ENCODE measurements at places on chromosomes 1 and 21.

GRCh38 chr1:53669621-53670191 is 69.3 kb downstream of the GLIS1 start:
- no peak for DNase-seq

- DNase-seq = no peak
Observed at GRCh38 chr1:9624081-9624480, 27.4 kb upstream of the PIK3CD start.

DNA sequence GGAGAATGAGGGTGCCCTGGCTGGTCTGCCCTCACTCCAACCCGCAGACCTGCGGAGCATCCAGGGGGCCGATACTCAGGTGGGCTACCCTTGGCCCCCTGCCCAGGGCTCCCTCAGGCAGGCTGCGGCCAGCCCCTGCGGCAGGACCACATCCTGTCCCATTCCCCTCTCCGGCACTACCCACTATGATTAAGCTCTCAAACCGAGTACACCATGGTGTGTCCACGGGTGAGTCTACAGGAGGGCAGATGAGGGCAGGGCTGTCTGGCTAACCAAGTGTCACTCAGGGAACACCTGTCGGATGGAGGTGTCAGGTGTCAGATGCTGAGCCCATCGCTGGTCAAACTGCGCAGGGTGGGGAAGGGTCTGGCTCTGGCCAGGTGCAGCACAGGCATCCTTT is 47.2 kb downstream of the SLC66A1 start:
- no peak for DNase-seq

GRCh38 chr1:16026723-16027484 is 5.1 kb downstream of the CLCNKA start:
- no peak for DNase-seq

- no peak for DNase-seq
Observed at GRCh38 chr1:174023440-174023839, 1.3 kb upstream of the RC3H1 start.

GRCh38 chr21:42199868-42200463 is 19.0 kb upstream of the ABCG1 start:
- no peak for DNase-seq

- no peak for DNase-seq
Observed at GRCh38 chr1:57248830-57249229, 175.0 kb downstream of the DAB1 start.

DNA sequence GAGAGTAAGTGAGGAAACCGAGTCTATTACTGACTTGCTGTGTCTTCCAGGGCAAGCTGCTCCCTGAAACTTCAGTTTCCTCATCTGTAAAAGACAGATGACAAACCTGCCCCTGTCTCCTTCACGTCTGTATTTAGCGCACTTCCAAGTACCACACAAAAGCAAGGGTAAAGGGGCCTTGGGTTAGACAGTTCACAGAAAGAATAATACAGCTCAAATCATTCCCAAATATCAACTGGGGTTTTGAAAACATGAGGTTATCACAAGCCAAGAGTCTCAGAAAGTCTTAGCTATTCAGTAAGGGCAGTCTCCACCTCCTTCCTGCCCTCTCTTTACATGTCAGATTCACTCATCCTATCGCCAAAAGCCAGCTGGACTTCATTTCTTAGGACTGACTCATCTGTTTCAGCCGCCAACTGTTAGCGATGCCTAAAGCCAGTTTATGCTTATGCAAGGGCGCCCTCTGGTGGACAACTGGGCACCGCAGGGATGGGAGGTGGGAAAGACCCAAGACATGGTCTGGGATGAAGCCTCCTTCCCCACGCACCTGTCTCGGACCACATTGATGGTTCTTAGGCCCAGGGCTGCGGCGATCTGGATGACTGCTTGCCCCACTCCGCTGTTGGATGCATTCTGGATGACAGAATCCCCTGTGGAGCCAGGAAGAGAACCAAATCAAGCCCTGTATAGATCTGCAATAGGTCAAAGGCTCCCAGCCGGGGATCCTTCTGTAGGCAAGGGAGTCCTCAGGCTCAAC is 21.1 kb upstream of the SRSF4 start:
- DNase-seq = no peak

DNA sequence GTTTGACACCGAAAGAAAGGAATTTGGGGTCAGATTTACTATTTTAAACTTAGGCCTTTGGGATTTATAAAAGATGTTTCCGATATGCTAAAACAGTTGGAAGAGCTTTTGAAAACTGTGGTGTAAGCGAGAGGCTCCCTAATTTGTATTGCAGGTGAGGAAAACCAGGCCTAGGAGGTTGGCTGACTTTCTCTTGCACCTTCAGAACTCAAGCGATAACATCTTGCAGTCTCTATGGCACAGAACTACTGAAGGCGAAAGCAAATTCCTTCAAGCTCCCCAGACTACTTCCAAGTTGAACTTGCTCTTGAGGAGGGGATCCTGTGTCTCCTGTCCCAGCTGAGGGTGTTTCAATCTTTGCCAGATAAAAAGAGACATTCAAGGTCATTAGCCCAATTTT is 685.7 kb downstream of the ADGRL2 start:
- DNase-seq = no peak

DNA sequence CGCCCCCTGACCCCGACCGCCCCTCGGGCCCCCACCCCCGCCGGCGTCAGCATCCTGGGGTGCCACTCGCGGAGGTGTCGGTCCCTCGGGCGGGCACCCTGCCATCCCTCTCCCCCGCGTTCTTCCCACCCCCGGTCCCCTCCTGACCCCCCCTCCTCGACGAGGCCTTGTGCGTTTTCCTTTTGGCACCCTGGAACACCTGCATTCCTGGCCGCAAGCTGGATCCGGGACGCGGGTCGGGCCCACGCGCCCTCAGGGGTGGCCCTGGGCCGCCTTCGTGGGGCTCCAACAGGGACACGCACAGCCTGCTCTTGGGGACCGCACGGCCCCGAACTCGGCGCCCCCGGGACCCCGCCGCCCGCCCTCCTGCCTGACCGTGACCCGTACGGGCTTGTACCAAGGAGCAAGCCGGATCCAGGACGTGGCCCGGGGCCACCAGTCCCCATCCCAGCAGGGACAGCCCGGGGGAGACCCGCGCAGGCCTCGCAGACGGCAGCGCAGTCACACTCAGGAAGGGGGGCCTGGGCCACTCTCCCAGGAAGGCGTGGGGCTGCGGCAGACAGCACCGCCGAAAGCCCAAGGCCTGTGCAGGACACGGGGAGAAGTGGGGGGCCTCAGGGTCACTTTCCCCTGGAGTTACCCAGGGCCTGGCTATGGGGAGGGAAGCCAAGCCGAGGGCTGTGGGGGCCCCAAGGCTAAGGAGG is 579 bp upstream of the SLC19A1 start:
- DNase-seq = no peak

DNA sequence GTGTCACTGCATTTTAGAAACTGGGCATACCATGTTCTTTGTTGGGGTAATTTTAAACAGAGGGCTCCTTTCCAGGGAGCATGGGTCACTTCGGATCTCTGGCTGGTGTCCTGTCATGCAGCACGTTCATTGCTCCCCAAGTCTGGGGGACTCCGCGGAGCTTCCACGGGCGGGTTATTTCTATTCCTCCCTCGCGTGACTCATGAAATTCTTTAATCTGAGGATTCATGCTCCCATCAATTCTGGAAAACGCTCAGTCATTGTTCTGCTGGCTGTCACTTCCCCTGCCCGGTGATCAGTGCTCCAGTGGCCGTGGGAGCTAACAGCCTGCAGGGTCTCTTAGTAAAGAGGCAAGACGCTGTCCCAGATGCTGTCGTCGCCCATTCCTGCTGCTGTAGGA is 28.1 kb downstream of the CFAP74 start:
- DNase-seq = no peak

DNA sequence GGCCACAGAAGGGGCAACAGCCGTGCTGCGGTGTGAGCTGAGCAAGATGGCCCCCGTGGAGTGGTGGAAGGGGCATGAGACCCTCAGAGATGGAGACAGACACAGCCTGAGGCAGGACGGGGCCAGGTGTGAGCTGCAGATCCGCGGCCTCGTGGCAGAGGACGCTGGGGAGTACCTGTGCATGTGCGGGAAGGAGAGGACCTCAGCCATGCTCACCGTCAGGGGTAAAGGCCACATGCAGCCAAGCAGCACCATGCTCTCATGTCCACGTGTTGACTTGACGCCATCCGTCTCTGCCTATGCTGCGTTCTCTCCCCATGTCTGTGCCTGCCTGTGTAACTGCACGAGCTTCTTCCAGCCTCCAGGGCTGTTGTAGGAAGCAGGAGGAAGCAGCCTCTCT is 85.5 kb downstream of the OBSCN start:
- DNase-seq = no peak

DNA sequence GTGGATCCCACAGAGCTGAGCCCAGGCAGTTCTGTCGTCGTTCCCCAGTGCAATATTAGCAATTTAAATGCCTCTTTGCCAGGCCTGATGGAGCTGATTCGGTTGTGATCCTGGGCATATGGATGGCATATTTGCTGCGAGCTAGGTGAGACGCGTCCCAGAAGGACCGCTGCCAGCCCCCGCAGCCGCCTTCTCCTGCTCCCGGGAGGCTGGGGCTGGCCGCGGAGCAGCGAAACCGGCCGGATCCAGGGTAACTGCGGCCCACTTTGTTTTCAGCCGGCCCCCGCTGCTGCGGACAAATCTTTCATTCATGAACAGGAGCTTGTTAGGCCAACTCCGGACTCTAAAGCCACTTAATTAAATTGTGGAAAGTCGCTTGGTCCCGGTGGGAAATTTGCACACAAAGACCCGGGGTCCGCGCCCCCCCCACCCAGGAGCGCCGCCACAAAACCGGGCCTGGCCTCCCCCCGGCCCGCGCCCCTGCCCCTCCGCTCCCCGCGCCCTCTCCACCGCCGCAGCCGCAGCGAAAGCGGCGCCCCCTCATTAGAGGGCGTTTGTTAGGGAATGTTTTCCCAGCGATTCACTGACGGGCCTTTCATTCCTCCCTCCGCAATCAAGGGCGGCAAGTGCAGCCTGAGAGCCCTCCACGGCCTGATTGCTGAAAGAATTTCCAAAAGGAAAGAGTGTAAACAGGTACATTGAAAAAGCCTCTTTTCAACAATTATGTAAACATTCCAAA is 383.3 kb downstream of the RRAGC start:
- DNase-seq = no peak

DNA sequence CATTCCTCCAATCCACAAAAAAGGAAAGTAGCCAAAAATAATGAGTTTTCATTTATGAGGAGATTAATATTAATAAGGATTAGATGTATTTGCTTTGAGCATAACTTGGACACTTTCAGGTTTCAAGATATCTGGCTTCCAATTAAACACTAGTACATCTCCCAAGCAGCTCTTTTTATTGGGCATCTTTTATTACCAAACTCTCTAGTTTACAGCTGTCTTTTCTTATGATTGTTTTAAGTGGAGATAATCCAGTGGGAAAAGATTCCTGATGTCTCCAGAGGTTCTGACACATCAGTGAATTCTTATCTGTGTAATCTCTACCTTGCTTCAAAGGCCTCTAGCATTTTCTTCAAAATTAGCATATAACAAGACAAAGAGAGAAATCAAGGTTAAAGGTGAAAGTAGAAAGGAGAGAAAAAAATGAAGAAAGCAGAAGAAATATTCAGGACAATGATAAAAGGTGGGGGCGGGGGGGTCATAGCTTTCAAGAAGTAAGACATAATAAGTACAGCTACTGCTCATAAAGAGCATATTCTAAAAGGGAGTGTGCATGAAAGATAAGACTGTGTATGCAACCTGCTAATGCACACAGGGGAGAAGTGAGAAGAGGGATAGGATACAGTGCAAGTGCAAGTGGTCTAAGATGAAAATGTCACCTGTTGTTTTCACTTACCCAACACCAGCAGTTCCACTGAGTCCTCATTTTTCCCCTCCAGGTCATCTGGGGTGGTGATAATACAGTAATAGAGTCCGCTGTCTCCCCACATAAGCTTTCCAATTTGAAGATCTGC is 19.1 kb downstream of the ILDR2 start:
- DNase-seq = no peak

DNA sequence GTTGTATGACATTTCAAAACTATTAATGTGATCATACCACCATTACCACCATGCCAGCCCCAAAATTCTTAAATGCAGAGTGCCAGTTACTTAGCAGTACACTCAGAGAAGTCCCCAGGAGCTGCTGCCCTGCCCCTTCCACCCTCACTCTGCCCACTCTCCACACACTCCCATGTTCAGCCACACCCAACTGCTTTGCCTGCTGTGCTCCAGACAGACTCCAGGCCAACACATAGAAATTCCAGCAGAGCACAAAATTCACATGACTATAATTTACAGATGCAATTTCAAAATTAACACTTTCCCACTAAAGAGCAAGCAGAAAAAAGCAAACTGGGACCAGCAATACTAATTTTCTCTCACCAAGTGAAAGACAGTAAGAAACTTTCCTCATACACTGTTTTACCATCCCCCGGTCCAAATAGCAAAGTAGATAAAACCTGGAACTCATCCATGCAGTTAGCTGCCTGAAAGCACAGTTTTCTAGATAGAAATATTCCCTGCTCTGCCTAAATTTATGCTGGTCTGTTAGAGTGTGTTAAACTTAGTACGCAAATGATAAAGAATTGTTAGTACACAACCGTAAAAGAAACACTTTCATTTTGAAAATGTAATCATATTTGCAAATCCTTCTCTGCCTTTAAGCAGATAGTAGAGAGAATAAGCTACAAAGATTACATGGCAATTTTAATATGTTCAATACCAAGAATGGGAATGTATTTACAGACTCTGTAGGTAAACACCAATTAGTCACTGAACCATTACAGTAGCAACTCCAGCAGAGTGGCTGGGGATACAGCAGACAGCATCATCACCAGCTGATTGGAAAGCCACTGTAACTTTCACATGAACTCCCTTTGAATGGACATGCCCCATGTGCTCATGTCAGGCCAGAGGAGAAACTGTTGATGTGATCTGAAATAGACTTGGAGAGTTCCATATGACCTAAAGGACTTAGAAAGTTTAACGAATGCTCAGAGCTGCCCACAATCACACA is 176.5 kb downstream of the VAV3 start:
- DNase-seq = no peak

- DNase-seq = no peak
Observed at GRCh38 chr1:157696966-157697628, 3.5 kb downstream of the FCRL3 start.

DNA sequence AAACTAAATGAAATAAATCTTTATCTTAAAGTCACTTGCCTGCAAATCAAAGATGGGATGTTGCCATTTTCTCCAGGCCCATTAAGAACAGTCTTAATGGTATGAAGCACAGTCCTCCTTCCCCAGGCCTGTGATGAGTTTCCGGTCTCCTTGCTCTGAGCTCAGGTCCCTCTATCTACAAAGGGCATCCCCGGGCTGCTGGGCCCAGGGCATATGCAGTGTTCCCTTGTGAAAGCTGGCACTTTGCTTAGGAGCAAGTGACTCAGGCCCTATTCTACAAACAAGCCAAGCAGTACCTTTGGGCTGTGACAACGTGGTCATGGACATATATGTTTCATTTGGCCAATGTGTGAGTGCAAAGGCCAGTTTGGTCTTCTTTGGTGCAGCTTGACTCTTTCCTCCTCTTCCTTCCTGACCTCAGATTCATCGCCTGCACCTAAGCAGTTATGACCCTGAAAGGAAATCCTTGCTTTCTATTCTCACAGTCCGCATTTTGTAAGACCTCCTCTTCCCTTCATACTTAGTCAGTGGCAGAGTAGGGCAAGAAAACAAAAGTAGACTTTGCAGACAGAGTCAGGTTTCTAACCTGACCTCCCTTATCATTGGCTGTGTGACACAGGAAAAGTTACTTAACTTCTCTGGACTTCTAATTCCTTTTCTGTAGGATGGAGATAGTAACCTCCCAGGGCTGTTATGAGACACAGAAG is 109.5 kb downstream of the ERG start:
- no peak for DNase-seq

GRCh38 chr1:170594066-170594626 is 62.2 kb downstream of the GORAB start:
- no peak for DNase-seq

- DNase-seq = no peak
Observed at GRCh38 chr1:201014816-201015200, 8.7 kb downstream of the KIF21B start.

GRCh38 chr1:227391211-227391610 is 72.9 kb upstream of the CDC42BPA start:
- DNase-seq = no peak

Data from cortex of kidney (tissue), 1 donor.